ENCODE measurements at places on chromosomes 3 and 15.

GRCh38 chr3:97736928-97737327 lies 27.6 kb upstream of the ARL6 start:
- no peak for DNase-seq

DNA sequence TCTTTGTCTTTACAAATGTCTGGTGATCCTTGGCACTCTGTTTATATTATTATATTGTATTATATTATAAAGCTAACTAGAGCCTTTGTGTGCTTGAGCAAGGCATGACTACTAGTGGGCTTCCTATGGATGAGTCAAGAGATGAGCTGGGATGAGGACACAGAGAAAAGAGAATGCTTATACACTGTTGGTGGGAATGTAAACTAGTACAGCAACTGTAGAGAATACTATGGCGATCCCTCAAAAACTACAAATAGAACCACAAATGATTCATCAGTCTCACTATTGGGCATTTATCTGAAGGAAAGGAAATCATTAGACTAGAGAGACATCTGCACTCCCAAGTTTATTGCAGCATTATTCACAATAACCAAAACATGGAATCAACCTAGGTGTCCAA lies 40.8 kb upstream of the MED12L start:
- DNase-seq, result no peak

- DNase-seq, result no peak
Measured at GRCh38 chr3:15291589-15292541, 40.5 kb downstream of the SH3BP5 start.

GRCh38 chr15:97072545-97072944 lies 742.0 kb downstream of the NR2F2 start:
- DNase-seq, result no peak

- DNase-seq, result no peak
Measured at GRCh38 chr15:33985287-33985686, 17.0 kb downstream of the CHRM5 start.

- no peak for DNase-seq
Measured at GRCh38 chr15:90664650-90665287, 52.4 kb upstream of the BLM start.

- DNase-seq, result no peak
Measured at GRCh38 chr3:10041034-10041433, 14.8 kb downstream of the FANCD2 start.

- no peak for DNase-seq
Measured at GRCh38 chr3:78003090-78003489, 963.2 kb downstream of the ROBO2 start.

DNA sequence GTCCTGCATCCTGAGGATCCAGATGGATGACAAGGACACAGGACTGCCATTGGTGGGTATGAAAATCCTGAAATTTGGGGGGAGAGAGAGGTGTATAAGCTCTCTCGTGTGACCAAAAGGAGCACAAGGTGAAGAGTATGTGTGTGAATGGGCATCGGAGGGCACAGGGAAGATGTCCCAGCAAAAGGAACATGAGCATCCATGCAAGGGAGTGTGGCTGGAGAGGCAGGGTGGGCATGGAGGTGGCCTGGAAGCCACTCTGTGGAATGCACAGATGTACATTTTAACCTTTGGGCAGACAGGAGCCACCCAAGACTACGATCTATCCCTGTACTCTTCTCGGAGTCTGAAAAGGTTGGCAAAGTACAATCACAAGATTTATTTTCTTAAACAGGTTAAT lies 54.5 kb downstream of the CAPN7 start:
- no peak for DNase-seq

GRCh38 chr3:66812136-66812535 lies 186.0 kb upstream of the KBTBD8 start:
- DNase-seq, result no peak

DNA sequence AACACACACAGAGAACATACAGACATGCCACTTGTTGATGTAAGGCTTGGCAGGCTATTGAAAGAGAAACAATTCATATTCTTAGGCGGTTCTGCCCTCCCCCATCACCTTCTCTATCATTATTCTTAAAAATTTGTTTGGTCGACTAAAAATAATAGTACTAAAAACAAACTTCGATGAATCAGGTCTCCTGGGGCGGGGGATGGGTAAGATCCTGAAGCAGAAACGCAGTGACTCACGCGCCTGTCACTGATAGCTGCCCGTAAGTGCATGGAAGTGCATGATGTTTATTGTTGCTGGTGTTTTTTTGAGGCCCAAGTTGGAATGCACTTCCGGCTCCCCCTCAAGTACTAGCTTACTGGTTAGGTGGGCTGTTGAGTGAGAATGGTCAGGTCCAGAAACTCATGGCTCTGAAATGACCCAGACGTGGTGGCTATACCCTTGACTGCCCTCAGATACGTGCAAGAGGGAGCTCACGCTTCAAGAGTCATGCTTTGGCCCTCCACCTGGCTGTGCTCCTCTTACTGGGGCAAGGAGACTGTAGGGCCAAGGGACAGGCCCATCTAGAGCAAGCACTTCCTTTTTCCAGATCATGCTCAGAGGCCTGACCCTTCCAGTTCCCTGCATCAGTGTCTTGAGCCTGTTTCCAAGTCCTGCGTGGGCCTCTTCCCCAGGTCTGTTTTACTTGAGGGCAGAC lies 10.9 kb downstream of the SMAD3 start:
- DNase-seq, result no peak

DNA sequence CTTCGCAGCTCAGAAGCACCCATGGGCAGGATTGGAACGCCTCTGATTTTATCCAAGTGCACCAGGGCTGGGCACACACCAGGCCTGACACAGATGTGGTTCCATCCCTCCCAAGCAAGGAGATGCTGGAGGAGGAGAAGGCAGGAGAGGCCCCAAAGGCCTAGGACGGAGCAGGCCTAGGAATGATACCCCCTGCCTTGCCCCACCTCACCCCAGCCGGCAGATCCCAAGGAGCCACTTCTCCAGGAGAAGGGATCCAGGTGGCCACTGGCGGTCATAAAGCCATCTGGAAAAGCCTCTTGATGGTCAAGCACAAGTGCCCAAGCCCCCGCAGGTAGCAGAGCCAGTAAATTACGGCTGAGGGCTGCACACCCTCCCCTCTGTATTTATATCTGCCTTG lies 211.8 kb downstream of the TBC1D2B start:
- DNase-seq, result no peak

DNA sequence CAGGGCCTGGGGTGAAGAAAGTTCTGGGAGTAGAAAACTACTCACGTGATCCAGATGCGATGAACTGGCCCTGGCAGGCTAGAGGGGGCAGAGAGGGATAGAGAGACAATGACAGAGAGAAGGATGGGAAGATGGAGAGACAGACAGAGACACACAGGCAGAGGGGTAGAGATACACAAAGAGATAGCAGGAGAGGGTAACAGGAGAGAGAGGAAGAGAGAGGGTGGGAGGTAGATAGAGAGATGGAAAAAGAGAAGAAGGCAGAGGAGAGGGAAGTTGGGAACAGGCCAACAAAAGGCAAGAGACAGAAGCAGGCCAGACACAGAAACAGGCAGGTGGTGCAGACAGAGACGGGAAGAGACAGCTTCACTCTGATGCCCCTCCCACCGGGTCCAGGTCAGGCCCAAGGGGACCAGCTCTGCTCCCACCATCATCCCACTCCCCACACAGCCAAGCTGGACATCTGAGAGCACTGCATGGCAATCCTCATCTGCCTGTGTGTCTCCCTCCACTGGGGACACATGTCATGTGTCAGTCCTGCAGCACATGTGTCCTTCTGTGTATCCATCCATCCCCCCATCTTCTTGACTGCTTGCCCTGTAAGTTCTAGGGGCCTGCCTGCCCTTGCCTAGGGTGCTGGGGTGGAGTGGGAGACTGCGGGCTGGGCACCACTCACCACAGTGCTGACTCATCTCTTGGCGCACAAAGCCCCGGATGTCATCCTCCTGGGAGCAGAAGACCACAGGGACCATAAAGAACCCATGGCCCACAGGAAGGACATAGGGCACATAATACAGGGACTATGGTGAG lies 2.2 kb upstream of the UCN2 start:
- no peak for DNase-seq

DNA sequence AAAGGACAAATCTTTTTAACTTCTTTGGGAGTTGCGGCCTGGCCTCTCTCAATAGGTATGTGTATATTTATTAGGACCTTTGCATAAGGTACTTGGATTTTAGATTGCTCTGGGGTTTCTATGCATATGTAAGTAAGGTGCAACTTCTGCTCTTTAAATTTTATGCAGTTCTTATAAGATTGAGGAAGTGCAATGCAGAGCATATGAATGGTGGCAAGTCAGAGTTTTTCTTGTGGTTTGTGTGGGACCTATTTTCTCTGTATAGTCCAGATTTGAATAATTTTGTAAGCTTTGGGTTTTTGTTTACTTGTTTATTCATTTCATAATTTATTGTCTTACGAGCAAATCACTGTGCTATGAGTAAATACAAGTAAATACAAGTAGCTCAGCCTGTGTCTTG lies 101.5 kb downstream of the ATG7 start:
- no peak for DNase-seq

DNA sequence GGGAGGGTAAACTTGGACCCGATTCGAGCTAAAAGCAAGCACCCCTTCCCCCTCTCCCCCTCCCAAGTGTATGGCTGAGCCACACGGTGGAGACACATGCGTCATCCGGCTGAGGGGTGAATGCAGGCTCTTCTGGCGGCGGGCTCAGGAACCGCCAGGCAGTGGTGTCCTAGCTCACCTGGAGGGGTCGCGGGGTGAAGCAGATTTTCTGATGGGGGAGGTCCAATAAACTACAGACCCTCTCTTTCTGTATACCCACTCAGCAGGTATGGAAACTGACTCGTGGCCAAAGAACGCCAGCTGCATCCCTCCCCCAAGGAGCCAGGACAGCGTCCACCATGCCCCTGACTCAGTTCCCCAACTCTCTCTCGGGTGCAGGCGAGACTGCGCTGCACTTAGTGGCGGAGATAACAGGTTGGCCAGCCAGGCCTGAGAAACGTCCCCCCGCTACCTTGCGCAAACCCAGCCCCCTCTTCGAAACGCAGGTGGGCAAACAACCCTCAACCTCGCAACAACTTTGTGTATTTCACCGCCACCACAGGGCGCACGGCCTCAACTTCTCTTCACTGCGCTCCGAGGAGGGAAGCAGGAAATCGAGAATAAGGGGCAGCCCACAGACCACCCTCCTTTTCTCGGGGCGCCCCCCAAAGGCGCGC lies 1.3 kb downstream of the MAGI1 start:
- no peak for DNase-seq

DNA sequence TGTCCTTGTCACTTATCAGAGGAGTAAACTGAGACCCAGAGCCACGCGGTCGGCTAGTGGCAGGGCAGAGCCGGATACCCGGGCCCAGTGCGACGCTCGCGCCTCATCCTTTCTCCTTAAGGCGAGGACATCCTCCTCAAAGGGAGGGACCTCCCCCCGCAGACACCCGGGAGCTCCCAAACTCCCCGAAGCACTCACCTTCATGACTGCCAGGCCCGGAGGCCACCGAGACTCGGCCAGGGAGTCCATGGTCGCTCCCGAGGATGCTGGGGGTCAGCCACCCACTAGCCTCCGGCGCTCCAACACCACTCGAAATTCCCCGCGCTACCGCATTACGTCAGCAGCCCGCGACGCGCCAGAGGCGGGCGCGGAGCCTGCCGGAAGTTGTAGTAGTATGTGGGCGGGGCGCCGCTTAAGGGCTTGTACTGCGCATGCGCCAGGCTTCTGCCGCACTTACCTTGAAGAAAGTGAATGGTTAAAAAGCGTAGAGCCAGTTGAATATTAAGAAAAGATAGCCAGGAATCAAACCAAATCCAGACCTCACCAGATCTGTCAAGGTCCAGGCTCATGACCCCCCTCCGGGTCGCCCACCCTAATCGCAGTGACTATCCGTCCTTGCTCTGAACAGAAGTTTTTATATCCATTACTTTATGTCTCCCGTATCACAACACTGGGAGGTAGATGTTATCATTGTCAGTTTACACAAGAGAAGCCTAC lies at the start of gene RAD18:
TSS of gene RAD18 (minus strand) at position 336 of the 717 bp plus-strand sequence. CDS start at position 249, 87 bp downstream.
- peak; percentile 87 for DNase-seq

- no peak for DNase-seq
Measured at GRCh38 chr3:52561028-52561747, 24.8 kb downstream of the UQCC5 start.

GRCh38 chr15:50059883-50060282 lies 59.1 kb downstream of the ATP8B4 start:
- no peak for DNase-seq

GRCh38 chr3:36991923-36992805 lies 767 bp downstream of the EPM2AIP1 start:
- DNase-seq, result no peak

DNA sequence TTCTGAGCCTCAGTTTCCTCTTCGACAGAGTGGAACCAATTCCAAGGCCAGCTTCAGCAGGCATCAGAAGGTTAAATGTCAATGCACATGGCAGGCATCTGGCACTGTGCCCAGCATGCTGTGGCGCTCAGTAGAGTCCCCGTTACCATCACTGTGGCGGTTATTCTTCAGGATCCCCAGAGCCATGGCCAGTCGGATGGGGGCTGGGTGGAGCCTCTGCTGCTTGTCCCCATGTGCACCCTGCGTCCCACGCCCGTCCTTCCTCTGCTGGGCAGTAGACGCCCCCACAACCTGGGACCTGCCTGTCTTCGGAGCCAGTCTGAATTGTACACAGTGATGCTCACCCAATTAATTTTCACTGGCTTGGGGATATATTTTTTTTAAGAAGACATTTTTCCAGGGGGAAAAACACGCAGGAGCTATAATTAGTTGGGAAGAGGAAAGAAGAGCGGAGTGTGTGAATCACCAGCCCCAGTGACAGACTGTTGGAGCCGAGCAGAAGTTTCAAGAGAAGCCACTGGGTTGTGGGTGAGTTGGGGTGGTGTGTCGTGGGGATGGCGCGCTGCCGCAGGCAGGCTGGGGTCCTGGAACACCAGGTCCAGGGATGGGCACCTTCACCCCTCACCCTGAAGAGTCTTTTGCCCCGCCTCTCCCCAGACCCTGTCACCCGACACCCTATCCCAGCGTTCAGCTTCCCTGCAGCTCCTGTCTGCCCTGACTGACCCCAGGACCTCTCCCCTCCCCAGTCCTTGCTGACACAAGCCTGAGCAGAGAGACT lies 26.8 kb upstream of the RPL29 start:
- DNase-seq, result no peak

GRCh38 chr15:36080759-36081158 lies 498.7 kb upstream of the CDIN1 start:
- no peak for DNase-seq

DNA sequence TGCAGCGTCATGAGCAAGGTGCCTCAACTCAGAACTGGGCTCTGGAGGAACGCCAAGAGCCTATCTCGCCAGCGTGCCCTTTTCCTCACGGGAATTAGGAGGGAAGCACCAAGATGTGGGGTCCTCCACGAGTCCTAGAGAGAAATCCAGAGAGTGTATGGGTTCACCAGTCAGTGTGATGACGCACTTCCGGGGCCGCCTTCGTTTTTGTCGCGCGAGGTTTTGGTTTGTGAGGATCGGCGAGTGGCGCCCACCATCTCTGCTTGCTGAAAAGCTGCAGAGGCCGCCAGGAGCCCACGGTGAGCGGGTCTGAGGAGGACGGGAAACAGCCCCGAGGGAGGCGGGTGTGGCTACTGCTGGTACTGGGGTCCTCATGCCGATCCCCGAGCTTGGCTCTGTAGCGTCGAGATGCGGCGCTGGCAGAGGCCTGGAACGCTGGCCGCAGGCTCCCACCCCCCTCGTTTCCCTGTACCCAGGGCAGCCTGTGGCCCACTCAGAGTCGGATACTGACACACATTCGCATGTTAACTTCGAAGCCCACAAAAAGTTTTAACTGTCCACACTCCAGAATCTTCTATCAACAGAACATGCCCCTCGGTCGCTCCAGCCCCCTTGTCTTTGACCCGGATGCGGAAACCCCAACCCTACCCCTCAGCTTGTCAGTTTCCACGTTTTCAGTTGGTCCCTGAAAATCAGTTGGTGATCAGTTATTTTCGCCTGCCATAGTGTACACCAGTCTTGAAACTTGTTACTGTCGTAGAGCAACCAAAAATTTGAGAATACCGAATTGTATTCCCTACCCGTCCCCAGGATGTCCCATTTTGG lies 30.4 kb downstream of the ZNF662 start:
- no peak for DNase-seq

- DNase-seq, result no peak
Measured at GRCh38 chr3:108673988-108674661, 83.1 kb downstream of the RETNLB start.
